Activated naive CD4-positive, alpha-beta T cell treated with anti-CD3 and anti-CD28 coated beads, Interleukin-2, amount 50 U/mL, for 72 hours (primary cell): ENCODE measurements at places on chromosomes 7 and 10. TPM values are rescaled to one million over a fixed set of nuclear protein-coding genes. Genes with fewer than 3 reads are reported as not detected.

GRCh38 chr7:45459476-45459875, 114.7 kb upstream of the ADCY1 start:
- DNase-seq, result no peak

The C10orf62 gene
- total RNA-seq, result not detected

The GNA12 gene
- total RNA-seq, result 19.8 TPM

GRCh38 chr10:65550761-65551160, 1375.1 kb upstream of the LRRTM3 start:
- DNase-seq, result no peak

The NSUN5 gene
- 75.2 TPM for total RNA-seq

The ZNF365 gene
- total RNA-seq, result not detected

GRCh38 chr7:159154243-159154642, 9.6 kb upstream of the VIPR2 start:
- DNase-seq, result no peak

- DNase-seq, result no peak
Observed at GRCh38 chr7:83547526-83547925, 101.4 kb downstream of the SEMA3E start.

DNA sequence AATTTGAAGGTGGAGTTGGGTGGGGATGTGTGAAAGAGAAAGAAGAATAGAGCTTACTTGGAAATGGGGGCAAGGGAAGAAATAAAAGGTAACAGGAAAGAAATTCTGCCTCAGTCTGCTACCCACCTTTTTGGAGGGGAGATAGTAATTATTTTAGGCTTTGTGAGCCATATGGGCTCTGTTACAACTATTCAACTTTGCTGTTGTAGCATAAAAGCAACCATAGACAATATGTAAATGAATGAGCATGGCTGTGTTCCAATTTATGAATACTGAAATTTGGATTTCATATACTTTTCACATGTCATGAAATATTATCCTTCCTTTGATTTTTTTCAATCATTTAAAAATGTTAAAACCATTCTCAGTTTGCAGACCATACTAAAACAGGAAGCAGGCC, 176.9 kb downstream of the HPSE2 start:
- no peak for DNase-seq

- DNase-seq, result no peak
Observed at GRCh38 chr10:125073996-125074395, 86.4 kb downstream of the CTBP2 start.

- DNase-seq, result no peak
Observed at GRCh38 chr7:41069635-41070034, 633.3 kb downstream of the INHBA start.

- DNase-seq, result no peak
Observed at GRCh38 chr7:30996883-30997282, 33.1 kb downstream of the GHRHR start.

GRCh38 chr10:42111076-42111475, 527.3 kb downstream of the ZNF33B start:
- no peak for DNase-seq

- no peak for DNase-seq
Observed at GRCh38 chr10:129965425-129965808, 1.3 kb upstream of the EBF3 start.

GRCh38 chr7:41744161-41744560, 41.3 kb upstream of the INHBA start:
- DNase-seq, result no peak

GRCh38 chr7:95095259-95095965, 188.0 kb downstream of the PPP1R9A start:
- DNase-seq, result no peak

The ZNF736 gene
- 26.7 TPM for total RNA-seq

The VPS41 gene
- total RNA-seq, result 84.6 TPM

DNA sequence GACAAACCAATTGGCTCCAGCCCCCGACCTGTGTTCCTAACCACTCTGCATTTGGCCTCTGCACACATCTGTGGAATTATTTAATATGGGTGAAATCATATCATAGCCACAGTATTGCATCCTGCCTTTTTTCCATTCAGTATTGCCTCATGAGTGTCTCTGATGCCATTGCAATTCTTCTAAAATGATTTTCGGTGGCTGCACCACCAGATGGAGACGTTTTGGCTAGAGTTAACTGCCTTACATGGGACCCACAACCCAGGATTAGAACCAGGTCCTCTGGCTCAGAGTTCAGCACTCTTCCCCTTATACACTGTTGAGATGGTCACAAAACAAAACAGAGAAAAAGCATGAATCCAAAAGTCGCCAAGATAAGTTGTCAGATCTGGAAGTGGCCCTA, 180.8 kb downstream of the EMX2 start:
- DNase-seq, result no peak

- no peak for DNase-seq
Observed at GRCh38 chr7:155660059-155660757, 15.7 kb downstream of the RBM33 start.

- DNase-seq, result no peak
Observed at GRCh38 chr10:22158426-22158825, 59.4 kb downstream of the EBLN1 start.

The PNLIP gene
- not detected for total RNA-seq

GRCh38 chr10:63264617-63265221, 131.6 kb downstream of the NRBF2 start:
- DNase-seq, result no peak

- DNase-seq, result no peak
Observed at GRCh38 chr7:31940167-31940566, 130.0 kb downstream of the PDE1C start.

DNA sequence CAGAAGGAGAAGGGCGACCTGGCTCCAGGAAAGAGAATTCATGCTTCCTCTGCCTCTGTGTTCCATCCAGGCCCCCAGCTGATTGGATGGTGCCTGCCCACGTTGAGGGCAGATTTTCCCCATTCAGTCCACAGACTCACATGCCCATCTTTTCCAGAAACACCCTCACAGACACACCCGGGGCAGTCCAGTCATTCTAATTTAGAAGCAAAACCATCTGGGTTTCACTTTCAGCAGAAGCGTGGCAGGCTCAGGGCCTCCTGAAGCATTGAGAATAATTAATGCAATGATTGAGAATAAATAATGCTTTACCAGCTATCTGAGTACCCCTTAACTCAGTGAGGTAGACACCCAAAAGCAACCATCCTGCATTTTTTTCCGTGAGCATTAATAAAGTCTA, 30.2 kb upstream of the CREB5 start:
- no peak for DNase-seq

GRCh38 chr7:75915416-75916156, 631 bp downstream of the POR start:
- no peak for DNase-seq

The SLF2 gene
- 34.8 TPM for total RNA-seq

- DNase-seq, result no peak
Observed at GRCh38 chr10:110959379-110960332, 40.3 kb downstream of the SHOC2 start.

- DNase-seq, result no peak
Observed at GRCh38 chr7:107631588-107632491, 28.8 kb upstream of the SLC26A4 start.

DNA sequence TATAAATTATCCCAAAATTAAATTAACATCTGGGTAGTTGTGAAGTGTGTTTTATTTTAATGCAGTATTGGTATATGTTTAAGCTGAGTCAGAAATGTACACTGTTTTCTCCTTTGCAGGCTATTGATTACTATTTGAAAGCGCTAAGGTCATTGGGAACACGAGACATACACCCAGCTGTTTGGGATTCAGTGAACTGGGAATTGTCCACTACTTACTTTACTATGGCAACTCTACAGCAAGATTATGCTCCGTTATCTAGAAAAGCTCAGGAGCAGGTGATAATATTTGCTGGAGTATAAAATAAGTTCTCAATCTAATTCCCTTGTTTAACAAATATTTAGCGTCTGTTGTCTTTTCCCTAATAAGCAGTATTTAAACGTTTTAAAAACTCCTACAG, 27.9 kb downstream of the EDRF1 start:
- DNase-seq, result no peak

The KIAA1217 gene
- 0.43 TPM for total RNA-seq

- DNase-seq, result peak; percentile 3
Observed at GRCh38 chr7:40232242-40232893, 97.6 kb downstream of the SUGCT start.

- DNase-seq, result no peak
Observed at GRCh38 chr7:69692611-69693010, 94.3 kb downstream of the AUTS2 start.

GRCh38 chr10:123831259-123831658, 60.3 kb downstream of the CPXM2 start:
- no peak for DNase-seq

The RADIL gene
- total RNA-seq, result 0.18 TPM

GRCh38 chr10:74486659-74487058, 335.6 kb downstream of the ADK start:
- no peak for DNase-seq

GRCh38 chr10:129194181-129194870, 272.7 kb upstream of the MGMT start:
- no peak for DNase-seq

GRCh38 chr10:127035827-127036226, 130.6 kb downstream of the DOCK1 start:
- DNase-seq, result no peak

DNA sequence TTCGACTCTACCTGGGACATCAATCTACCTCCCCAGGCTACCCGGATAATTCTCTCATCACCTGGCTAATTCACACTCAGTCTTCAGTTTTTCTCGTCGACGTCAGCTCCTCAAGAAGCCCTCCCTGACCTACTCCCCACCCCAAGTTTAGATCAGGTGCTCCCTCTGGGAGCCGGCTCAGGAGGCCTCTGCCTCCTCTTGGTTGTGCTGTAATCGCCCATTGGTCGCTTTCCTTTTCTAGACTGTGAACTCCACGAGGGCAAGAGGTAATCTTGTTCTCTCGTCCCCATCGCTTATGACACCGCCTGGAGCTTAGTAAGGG, 461 bp upstream of the WIPF3 start:
- no peak for DNase-seq

DNA sequence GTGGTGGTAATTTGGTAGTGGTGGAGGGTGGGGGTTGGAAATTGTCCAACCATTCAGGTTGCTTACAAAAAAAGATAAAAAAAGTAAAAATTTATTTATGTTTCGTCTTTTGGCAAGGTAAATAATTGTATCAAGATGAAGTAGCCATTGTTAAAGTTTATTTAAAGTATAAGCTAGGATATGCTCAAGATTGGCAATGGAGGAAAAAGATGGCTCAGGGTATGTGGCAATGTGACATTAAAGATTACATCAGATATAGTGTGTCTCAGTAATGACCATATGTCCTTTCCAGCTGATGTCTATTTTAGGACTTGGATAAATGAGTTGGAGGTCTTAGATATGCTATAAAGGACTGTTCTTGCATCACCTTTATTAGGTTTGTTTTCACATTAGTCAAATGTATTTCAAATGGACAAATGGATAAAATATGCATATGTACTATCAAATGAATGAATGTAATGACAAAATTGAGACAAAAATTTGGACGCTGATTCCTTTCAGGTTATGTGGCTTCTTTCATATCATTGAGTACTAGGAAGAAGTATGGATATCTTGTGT, 60.9 kb downstream of the ST7 start:
- DNase-seq, result no peak

The MEOX2 gene
- total RNA-seq, result not detected

DNA sequence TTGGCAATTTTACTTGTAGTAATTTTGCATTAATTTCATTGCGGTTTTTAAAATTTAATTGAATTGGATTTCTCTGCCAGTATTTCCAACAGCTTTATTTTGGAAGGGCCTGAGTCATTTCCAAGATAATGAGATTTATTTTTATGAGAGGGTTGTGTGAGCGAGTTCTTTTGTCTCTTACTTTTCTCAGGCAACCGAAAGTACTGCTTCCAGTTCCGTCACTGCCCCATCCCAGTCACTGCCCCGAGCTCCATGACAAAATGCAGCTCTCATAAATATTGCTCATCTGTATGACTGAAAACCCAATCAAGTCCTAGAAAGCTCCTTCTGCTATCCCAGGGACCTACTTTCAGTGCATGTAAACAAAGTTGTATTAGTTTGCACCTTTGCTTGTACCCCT, 468.4 kb upstream of the SEMA3D start:
- DNase-seq, result no peak

DNA sequence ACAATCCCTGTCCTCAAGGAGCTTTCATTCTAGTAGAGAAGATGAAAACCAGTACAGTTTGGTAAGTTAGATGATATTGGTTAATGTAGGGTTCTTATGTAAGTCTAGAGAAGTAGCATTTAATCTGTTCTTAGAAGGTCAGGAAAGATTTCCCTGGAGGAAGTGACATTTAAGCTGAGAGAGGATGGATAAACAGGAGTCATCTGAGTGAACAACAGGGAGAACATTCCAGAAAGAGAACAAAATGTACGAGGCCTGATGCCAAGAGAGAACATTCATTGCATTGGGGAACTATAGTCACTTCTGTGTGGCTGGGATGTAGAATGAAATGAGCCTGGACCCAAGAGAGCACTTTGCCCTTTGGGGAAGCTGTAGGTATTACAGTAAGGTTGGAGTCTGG, 88.0 kb downstream of the CFTR start:
- no peak for DNase-seq

DNA sequence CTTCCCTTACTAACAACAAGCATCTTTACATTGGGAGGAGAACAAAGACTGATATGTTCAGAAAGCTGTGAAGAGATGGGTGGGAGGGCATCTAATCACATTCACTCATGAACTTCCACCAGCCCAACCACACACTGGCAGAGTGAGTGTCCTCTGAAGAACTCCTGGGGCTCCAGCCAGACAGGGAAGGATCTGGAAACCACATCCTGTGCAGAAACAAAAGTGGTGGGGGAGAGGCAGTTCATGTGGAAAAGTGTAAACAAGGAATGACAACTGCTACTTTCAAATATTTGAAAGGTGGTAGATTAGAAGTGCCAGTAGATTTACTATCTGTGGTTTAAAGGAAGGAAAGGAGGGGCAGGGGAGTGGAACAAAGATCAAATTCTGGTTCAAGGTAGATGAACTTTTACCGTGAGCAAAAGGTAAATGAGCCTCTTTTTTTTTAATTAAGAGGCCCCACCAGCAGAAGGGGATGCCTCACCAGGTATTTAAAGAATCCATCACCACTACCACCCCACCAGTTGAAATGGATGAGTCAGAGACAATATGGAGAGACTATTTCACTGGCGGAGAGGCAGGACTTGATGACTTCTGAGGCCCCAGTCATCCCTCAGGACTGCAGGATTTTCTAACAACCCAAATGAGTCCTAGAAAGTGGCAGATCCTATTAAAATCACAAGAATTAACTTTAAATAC, 34.5 kb downstream of the GOT1 start:
- no peak for DNase-seq

The NEUROG3 gene
- not detected for total RNA-seq

DNA sequence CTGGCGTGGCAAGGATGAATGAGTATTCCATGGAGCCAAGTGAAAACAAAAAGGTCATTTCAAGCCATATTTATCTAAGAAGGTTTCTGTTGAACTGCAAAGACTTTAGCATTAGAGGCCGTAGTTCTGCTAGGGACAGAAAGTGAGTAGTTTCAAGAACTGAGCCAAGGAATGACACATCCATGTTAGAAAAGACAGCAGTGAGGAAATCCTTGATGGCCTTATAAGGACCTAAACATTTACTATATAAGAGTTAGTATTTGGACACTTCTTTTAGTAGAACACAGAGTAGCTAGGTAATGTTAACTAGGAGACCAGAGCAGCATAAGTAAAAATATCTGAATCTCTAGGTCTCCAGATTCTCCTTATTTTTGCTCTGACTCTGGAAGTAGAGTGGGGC, 329.8 kb upstream of the SEMA3D start:
- no peak for DNase-seq
